Effector memory CD4-positive, alpha-beta T cell (primary cell): ENCODE measurements at places on chromosomes 1 and 21.

GRCh38 chr1:227378871-227379554 lies 60.7 kb upstream of the CDC42BPA start:
- no peak overlapping the region for H3K27ac ChIP-seq
- H3K27me3 ChIP-seq, result peaks cover 3% of the 10 kb centered on the region
- H3K36me3 ChIP-seq, result no peaks in the 10 kb centered on the region

DNA sequence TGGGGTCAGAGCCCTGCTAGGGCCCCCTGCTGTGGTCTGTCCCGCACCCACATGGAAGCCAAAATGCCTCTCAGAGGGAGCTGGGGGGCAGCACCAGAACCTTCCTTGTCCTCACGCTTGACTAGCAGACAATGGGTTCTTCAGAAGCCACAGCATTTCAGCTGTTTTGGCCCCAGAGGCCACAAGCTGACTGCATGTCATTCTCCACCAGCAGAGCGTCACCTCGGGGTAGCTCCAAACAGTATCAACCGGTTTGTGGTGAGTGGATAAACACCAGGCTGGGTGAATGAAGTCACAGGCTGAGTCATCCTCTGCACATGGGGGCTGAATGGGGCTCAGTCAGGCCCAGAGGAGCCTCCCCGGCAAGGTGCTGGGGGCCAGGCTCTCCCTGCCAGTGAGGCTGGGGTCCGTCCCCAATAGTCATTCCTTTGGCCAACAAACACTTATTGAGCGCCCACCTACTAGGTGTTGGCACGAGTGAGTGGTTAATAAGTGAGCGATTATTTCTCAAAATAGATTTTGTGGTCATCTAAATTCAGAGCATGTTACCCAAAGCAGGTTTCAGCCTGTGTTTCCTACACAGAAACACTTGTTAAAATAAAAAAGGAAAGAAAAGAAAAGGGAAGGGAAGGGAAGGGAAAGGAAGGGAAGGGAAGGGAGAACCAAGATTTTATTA lies 9.1 kb downstream of the OLIG1 start:
- no peaks in the 10 kb centered on the region for H3K4me1 ChIP-seq
- H3K4me3 ChIP-seq, result no peak overlapping the region
- no peak for DNase-seq
- H3K27me3 ChIP-seq, result no peaks in the 10 kb centered on the region
- H3K27ac ChIP-seq, result no peak overlapping the region

- H3K27me3 ChIP-seq, result no peaks in the 10 kb centered on the region
- H3K4me1 ChIP-seq, result no peaks in the 10 kb centered on the region
- H3K27ac ChIP-seq, result no peak overlapping the region
- H3K36me3 ChIP-seq, result peaks cover 82% of the 10 kb centered on the region
Observed at GRCh38 chr1:236830560-236830959, 35.5 kb downstream of the MTR start.

GRCh38 chr1:28437924-28438699 lies 67.7 kb upstream of the RCC1 start:
- no peak overlapping the region for H3K27ac ChIP-seq
- H3K27me3 ChIP-seq, result no peaks in the 10 kb centered on the region

DNA sequence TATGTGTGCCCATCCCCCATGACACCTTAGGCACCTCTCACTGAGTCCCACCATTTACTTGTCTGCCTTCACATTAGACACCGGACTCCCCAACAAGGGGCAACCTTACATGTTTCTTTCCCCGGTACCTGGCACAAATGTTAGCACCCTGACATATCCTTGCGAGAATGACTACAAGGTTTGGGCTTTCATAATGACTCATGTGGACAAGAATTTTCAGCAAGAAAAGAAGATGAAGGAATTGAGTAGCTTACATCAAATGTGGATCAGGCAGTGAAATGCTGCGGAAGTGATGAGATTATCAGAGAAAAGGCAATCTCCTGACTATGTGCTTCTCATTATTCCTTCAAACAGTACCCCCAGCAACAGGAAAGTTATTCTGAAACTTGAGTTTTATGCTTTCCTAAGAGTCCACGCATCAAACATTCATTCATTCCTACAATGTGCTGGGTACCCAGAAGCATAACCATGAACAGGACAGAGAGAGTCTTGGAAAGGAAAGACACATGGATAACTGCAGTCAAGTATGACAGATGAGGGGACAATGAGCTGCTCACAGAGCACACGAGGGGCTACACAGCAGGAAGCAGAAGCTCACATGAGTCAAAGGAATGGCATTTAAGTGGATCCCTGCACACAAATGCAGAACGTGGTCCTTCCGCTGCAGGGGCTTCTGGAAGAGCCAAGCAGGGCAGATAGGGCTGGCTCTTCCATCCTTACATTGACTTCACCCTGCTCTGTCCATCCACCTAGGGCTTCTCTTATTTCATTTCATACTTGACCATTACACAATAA lies 112.1 kb downstream of the PCNX2 start:
- no peaks in the 10 kb centered on the region for H3K27me3 ChIP-seq
- H3K4me3 ChIP-seq, result no peak overlapping the region
- no peak overlapping the region for H3K27ac ChIP-seq
- H3K4me1 ChIP-seq, result no peaks in the 10 kb centered on the region
- no peak for DNase-seq
- peaks cover 15% of the 10 kb centered on the region for H3K36me3 ChIP-seq

DNA sequence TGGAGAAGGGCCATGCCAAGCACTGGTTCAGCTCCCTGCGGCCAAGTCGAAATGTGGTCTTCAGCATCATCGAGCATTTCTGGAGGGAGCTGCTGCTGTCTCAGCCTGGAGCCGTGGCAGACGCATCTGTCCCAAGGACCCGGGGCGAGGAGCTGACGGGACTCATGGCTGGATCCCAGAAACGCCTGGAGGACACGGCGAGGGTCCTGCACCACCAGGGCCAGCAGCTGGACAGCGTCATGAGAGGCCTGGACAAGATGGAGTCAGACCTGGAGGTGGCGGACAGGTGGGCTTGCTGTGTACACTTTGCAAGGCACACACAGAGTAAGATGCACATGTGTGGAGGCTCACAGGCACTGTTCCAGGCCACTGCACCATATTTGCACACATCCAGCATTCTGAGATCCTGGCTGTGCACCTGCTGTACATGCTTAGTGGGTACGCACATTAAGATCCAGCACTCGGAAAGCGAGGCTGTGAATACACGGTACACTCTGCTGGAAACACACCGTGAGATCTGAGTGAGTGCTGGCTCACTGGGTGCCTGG lies 12.8 kb downstream of the SNAP47 start:
- H3K4me3 ChIP-seq, result no peak overlapping the region
- no peak for DNase-seq
- H3K27ac ChIP-seq, result peak overlapping the region; percentile 10
- no peaks in the 10 kb centered on the region for H3K27me3 ChIP-seq
- H3K4me1 ChIP-seq, result peaks cover 34% of the 10 kb centered on the region
